Stimulated activated CD4-positive, alpha-beta T cell treated with anti-CD3 and anti-CD28 coated beads, Interleukin-2, amount 100 ng/mL, for 24 hours (primary cell): ENCODE measurements at places on chromosomes 5 and 9.

GRCh38 chr9:37618817-37619216 lies 26.4 kb upstream of the TOMM5 start:
- DNase-seq: no peak

DNA sequence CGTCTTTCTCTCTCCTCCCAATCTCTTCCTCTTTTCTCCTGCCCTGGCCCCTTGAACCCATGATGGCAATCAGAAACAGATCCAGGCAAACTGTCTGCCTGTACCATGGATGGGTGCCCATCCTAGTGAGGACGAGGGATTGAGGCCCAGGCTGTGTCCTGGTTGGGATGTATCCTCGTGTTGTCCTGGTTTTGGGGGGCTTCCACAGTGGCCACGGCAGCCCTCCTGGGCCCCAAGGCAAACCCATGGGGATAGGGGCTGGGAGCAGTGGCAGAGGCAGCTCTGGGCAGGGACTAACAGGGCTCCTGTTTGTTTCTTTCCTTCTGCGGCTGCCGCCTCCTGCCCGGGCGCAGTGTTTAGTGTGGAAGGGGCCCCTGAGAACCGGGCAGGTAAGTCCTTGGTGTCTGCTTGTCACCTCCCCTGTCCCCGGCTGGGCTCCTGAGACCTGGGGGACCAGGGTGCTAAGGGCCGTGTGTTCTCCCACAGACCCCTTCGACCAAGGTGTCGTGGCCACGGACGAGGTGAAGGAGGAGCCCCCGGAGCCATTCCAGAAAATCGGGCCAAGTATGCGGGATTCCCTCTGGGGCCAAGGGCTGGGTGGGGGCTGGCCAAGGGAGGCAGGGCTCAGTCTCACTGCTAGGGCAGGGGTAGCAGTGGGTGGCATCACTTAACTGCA lies 70.0 kb downstream of the AMBP start:
- peak; percentile 12 for DNase-seq

- DNase-seq: no peak
These were observed 85.2 kb upstream of the STARD4 start for GRCh38 chr5:111597491-111597890.

- DNase-seq: no peak
These were observed 50.7 kb downstream of the DOCK8 start for GRCh38 chr9:265209-265870.

DNA sequence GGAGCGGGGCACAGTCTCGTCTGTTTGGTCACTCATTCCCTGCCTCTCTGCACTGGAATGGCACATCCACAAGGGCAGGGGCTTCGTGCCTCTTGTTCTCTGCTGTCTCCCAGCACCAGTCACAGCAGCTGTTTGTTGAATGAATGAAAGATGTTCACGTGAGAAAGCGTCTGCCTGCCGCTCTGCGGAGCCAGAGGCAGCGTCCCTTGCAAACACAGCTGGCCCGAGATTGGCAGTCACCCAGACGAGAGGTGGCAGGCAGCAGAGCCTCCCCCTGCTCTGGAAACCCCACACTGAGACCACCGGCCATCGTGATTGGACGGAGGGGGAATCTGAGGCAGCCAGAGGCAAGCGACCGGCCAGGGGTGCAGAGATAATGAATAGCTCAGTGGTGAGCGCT lies 6.0 kb upstream of the FAM163B start:
- no peak for DNase-seq

DNA sequence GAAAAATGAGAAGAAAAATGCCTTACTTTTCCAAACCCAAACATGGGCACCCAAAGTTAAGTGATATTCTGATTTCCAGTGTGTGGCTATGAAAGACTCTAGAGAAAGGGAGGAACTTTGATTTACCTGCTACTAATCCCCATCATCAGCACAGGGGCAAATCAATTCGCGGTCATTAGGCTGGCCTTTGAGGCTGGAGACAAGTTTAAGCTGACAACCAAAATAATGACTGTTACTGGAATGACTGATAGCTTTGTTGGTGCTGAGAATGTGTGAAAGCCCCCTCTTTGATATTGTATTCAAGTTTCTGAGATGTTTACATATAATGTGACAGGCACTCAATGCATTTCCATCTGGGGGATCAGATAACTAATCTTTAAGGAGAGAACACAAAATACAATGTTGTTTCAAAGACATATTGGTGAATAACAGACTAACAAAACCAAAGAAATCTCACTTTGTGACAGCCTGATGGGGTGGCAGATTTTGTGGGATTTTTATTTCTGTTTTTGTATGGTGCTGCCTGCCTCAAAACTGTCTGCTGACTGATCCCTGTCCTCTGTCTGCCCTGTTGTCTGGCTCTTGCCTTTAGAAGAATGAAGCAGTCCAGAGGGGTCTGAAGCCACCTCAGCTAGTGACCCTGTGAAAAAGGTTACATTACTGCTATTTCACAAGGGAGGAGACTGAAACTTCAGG lies 12.6 kb upstream of the INSYN2B start:
- no peak for DNase-seq

DNA sequence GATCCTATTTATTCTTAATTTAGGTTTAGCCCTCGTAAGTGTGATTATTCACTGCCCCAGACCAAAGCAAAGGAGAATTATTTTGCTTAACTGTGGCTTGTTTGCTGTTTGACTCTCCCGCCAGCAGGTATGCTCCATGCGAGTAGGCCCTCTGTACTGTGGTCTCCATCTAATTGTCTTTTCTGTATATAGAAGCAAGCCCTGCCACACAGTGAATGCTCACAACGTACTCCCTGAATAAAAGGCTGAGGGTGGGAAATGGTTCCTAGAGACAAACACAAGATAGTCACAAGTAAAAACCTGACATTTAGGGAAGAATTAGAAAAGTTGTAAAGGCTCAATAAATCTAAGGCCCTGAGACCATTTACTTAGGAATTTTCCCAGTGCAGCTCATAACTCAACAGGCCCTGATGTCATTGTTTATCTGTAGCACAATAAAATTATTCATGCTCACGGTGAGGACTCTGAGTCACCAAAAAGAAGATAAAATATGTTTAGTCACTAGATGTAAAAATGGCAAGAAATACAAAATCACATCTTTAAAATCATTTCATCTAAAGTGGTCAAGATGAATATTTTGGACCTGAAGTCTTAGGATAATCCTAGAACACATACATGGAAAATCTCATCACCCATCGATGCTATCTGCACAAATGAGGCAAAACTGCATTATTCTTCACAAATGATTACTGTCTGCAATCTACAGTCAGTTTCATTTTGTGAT lies 473.2 kb downstream of the ENC1 start:
- DNase-seq: no peak

DNA sequence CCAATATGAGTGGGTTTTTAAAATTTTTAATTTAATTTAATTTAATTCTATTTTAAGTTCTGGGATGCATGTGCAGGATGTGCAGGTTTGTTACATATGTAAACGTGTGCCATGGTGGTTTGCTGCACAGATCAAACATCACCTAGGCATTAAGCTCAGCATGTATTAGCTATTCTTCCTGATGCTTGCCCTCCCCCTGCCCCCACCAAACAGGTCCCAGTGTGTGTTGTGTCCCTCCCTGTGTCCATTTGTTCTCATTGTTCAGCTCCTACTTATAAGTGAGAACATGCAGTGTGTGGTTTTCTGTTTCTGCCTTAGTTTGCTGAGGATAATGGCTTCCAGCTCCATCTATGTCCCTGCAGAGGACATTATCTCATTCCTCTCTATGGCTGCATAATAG lies 35.0 kb upstream of the ANKRD33B start:
- no peak for DNase-seq

- DNase-seq: no peak
These were observed 1471.1 kb upstream of the ACO1 start for GRCh38 chr9:30913331-30913730.

- DNase-seq: no peak
These were observed 91.1 kb upstream of the RNF180 start for GRCh38 chr5:64074533-64074932.

DNA sequence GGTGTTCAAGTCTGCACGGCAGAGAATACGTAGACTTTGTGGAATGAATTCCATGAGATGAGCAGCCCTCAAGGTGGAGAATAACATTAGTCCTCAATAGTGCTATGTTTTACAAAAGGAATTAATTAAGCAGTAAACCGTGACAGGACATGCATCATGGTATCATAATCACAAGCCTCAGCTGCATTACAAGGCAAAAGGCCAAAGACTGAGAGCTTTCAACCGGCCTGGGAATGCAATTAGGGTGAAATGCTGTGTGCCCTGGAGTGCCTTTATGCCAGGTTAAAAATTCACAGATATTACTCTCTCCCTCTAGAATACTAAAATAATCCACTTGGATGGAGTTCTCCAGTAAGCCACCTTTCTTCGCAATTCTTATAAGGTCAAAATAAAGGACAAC lies 270.6 kb downstream of the MLLT3 start:
- no peak for DNase-seq

DNA sequence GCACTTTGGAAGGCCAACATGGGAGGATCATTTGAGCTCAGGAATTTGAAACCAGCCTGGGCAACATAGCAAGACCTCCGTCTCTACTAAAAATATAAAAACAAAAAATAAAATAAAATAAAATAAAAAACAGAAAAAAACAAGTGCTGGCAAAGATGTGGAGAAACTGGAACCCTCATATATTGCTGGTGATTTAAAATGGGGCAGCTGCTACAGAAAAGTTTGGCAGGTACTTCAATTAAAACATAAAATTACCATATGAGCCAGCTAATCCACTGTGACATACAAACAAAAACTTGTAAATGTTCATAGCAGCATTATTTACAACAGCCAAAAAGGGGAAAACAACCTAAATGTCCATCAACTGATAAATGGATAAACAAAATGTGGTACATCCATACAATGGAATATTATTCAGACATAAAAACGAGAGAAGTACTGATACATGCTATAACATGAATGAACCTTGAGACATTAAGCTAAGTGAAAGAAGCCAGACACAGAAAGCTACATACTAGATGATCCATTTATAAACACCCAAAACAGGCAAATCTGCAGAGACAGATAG lies 42.7 kb downstream of the PFDN1 start:
- no peak for DNase-seq

DNA sequence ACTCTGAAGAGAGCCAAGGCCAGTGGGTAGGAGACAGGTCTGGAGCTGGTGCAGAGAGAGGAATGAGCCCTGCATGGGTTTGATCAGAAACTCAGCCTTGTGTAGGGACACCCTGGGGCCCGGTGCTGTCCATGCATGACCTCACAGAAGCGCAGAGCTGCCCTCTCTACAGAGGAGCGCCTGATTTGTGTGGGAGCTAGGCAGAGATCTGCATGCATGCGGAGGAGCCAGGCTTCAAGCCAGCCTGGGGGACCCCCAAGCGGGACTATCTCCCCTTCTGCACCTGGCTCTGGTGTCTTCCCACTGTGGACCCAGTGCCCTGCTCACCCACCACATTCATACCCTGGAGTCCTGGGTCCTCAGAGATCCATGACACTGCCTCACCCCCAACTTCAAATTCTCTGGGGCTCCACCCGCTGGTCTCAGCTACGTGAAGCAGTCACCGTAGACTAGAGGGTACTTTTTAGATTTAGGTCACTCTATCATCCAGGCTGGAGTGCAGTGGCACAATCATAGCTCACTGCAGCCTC lies 2.6 kb upstream of the LCN2 start:
- no peak for DNase-seq

- no peak for DNase-seq
These were observed 493.5 kb upstream of the WWC1 start for GRCh38 chr5:167797933-167798332.

GRCh38 chr5:168513861-168514428 lies 15.2 kb upstream of the FBLL1 start:
- DNase-seq: no peak

DNA sequence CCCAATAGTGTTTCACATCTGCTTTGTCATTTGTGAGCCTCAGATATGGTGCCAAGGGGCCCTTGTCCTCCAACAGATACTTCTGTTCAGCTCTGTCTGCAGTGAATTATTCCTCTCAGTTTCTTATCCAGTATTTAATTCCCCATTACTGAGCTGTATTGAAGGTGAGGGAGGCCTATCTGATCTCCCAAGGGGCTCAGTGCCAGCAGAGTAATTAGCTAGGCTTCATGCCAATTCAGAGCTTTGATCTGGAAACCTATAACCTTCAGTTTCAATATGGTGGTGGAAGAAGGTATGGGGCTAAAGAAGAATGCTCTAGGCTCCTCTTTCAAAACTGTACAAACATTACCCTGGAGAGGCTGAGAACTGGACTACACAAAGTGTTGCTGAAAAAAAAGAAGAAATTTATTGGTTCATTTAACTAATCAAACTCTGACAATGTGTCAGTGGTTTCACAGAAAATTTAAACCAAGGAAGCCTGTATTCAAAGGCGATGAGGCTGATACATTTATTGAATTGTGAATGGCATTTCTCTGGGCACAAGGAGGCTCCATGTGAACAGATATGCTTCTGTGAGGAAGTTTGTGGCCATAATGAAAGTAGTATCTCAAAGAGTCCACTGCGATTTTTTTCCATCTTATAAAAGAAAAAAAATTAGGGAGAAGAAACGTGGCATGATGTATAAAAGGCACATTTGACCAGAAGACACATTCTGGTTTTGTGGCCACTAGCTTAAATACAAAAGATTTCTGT lies 397.8 kb downstream of the TLE4 start:
- no peak for DNase-seq

DNA sequence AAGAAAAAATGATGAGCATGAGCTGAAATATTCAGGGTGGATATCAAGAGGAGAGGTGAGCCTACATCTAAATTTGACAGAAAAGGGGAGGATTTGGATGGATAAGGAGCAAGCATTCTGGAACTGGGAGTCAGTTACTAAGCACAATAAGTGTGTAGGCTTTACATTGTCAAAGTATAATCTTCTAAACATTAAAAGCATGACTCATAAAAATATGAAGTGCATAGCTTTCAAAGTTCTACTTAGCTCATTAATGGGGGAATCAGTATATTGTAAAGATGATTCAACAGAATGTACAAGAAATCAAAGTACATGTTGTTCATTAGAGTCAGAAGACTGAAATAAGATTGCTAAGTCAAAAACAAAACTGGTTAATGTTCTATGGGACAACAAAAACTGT lies 248.0 kb upstream of the GAS1 start:
- DNase-seq: no peak

DNA sequence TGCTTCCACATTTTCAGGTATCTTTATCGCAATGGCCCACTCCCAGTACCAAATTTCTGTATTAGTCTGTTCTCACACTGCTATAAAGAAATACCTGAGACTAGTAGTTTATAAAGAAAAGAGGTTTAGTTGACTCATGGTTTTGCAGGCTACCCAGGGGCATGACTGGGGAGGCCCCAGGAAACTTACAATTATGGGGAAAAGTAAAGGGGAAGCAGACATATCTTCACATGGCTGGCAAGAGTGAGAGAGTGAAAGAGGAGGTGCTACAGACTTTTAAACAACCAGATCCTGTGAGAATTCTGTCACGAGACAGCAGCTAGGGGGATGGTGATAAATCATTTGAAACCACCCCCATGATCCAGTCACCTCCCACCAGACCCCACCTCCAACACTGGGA lies 238.2 kb upstream of the DMAC1 start:
- DNase-seq: no peak

DNA sequence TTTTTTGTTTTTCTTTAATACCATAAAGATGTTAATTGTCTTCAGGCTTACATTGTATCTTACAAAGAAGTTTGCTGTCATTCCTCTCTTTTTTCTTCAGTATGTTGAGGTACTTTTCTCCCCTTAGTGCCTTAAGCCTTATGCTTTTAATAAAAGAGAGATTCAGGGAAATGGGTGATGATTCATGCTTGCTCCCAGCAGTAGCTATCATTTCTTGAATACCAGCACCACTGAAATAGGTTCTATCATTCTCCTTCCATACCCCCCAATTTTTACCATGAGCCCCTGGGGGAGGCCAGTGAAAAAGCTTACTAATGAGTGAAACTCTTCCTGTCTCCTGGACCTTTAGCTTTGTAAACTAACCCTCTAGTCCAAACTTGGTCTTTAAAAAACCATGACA lies 165.0 kb downstream of the FBXL7 start:
- no peak for DNase-seq

GRCh38 chr5:127645300-127645726 lies 3.6 kb upstream of the CTXN3 start:
- DNase-seq: no peak
